ENCODE measurements at places on chromosomes 16 and 17.

DNA sequence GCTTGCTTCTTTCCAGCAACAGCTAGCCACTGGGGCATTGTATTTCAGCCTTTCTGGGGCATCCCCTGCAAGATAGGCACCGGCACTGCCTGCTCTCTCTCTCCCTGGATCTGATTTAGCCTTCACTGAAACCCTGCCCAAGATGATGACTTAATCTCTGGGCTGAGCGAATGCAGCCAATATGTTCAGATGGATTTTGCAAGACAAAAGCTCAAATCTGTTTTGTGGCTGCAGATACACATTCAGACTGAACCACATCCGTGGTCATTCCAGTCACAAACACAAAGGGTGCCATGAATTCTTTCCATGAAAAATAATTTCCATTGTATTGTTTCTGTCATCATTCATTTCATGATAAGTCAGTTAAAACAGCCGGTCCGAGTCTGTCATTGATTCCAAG is 24.2 kb downstream of the SOST start:
- DNase-seq, result no peak

DNA sequence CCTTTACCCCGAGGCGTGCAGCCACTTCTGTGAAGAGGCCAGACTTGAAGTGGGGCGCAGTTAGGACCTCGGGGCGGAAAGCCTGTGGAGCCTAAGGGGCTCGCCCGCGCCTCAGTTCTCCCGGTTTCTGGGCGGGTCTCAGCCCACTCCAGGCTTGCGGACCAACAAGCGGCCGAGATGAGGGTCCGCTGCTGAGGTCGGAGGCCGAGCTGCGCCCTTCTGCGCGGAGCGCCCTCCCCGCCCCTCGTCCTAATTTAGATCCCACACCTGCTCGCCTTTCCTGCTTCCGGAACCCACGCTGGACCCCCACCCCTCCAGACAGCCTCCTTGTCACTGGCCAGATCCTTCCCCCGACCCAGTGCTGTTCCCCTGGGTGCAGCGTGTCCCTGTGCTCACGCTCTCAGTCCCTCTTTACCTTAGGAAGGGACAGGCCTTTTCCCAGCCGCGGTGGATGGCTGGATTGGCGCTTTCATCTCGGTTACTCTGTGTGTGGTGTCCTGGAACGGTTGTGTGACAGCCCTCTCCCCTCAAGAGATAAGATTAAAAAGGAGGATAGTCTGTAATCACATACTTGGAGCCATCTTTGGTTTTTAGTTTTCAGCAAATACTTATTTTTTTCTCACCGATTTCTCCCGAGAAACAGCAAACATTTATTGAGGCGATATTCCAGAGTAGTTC is 933 bp upstream of the ATXN7L3 start:
- no peak for DNase-seq

DNA sequence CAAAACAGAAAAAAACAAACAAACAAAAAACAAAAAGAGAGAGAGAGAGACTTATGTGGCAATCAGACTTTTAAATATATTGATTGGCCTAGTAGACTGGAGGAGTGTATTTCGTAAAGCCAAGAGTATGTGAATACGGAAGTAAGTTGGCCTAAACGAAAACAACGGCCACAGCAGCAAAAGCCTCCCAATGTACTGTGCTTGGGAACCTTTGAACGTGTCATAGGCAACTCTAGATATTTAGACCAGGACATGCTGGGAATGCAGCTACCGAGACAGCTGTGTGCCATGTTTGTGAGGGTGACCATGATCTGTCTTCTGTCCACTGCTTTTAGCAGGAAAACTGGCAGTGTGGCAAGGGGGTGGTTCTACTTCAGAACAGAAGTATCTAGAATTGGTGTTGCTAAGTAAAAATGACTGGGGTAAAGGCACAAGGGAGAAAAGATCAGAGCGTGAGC is 7.4 kb downstream of the MAF start:
- no peak for DNase-seq

GRCh38 chr16:48501516-48502377 is 108.2 kb downstream of the N4BP1 start:
- no peak for DNase-seq

GRCh38 chr17:56593646-56594319 is at the start of gene NOG:
NOG (plus strand) TSS chr17:56593699; CDS start chr17:56594224, 525 bp downstream.
- no peak for DNase-seq

DNA sequence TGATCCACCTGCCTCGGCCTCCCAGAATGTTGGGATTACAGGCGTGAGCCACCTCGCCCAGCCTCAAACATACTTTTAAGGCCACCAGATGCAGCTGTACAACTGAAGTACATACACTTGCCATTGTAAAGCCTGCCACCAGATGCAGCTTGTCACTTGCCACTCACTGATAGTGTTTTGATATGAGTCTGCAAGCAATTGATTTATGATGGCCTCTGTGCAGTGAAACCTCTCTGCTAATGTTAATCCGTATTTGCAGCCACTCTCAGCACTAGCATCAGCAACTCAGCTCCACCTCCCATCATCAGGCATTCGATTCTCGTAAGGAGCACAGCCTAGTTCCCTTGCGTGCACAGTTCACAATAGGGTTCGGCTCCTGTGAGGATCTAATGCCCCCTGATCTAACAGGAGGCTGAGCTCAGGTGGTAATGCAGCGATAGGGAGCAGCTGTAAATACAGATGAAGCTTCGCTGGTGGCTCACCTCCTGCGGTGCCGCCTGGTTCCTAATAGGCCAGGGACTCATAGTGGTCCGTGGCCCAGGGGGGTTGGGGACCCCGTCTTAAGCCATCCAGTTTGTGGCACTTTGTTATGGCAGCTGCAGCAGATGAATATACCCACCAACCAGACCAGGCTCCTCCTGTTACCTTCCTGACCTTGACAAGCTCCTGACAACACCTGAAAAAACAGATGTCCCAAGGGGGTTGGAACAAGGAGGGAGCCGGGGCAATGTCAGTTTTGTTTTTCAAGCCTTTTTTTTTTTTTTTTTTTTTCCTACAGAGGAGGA is 1.3 kb upstream of the HERPUD1 start:
- peak; percentile 85 for DNase-seq

DNA sequence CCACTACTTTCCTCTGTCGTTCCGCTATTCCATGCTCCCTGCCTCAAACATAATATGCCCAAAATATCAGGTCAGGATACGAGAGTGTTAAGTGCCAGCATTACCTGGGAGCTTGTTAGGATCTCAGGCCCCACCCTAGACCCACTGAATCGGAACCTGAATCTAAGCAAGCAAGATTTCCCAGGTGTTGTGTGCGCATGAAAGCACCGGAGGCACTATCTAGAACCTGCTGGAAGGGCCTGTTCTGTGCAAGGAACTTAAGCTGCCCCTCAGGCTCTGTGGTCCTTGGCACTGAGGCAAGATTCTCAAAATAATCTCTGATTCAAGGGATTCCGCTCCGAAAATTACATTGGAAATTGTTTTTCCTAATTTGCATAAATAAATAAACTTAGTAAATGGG is 107.7 kb upstream of the NOL11 start:
- DNase-seq, result no peak

DNA sequence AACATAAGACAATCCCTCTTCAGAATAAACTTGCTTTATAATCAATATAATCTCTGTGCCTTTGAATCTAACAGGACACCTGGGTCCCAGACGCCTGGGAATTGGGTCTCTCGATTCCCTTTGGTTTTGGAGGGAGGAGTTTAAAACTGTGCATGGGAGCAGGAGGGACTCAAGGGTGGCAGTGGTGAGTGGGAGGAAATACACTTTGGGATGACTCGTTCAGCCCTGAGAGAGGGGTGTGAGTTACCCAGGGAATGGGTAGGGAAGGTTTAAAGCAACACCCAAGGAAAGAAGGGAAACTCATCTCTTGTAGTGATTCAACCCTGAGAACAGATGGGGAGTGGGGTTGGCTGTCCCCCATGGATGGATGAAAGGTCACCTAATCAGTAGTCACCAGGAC is 1.6 kb downstream of the RANGRF start:
- no peak for DNase-seq

DNA sequence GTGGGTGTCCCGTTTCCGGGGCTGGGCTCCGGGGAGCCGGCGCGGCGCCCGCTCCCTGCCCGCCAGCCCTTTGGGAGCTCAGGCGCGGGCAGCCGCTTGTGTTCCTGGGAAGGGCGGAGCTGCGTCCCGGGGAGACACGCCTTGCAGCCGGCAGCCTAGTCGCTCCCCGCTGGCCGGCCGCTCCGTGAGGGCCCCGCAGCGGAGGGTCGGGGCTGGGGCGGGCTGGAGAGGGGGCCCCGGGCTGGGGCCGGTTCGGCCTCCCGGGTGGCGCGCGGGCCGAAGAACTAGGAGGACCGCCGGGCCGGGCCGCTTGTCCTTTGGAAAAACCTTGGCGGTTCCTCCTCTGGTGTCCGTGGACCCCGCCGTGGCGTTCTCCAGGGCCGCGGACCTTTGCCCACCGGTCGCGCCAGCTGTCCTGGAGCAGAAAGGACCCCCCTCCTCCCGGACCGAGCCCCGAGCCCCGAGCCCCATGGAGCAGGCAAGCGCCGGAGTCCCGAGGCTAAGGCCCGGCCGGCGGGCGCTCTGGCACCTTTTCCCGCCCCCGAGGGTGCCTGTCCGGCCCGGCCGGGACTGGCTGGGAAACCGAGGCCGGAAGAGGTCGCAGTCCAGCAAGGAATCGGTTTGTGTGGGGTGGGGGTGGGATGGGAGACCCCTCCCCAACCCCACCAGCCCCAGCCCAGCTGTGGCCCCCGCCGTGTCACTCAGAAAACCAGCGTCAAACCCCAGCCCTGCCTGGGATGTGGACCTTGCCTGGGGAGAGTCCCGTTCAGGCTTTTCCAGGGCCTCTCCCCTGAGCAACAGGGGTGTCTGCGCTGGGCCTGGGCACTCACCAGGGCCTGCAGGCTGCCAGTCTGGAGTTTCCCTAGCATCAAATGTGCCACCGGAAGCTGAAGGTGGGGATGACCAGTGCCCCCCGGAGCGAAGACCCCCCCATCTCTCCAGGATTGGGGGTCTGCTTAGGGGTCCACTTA is 6.8 kb upstream of the TBC1D3B start:
- DNase-seq, result peak; percentile 34

DNA sequence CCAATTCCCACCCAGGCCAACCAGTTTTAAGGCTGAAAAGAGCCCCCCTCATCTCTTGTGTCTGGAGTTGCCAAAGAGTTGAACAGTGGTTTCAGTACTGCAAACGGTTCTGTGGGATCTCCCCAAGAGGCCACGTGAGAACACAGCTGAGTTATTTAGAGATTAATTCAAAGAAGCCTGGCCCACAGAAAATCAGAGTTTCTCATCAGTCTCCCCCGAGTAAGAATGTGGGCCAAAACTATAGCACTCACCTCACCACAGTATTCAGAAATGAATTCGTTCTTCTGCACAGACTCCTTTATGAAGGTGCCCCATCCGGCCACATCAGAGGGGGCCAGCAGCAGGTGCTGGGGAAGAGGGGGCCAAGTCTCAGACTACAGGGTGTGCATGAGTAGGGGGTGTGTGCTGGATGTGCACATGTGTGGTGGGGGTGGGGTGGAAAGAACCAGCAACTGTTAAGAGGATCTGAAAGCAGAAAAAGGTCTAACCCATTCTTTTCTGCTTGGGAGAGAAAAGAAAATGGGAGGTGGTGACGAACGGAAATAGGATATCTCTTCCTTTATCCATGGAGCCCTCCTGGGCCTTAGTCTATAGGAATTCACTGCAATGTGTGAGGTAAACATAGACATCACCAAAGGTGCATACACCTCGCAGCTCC is 22.6 kb downstream of the CNTNAP1 start:
- no peak for DNase-seq

- no peak for DNase-seq
Measured at GRCh38 chr17:55605705-55606487, 94.6 kb upstream of the SMIM36 start.

DNA sequence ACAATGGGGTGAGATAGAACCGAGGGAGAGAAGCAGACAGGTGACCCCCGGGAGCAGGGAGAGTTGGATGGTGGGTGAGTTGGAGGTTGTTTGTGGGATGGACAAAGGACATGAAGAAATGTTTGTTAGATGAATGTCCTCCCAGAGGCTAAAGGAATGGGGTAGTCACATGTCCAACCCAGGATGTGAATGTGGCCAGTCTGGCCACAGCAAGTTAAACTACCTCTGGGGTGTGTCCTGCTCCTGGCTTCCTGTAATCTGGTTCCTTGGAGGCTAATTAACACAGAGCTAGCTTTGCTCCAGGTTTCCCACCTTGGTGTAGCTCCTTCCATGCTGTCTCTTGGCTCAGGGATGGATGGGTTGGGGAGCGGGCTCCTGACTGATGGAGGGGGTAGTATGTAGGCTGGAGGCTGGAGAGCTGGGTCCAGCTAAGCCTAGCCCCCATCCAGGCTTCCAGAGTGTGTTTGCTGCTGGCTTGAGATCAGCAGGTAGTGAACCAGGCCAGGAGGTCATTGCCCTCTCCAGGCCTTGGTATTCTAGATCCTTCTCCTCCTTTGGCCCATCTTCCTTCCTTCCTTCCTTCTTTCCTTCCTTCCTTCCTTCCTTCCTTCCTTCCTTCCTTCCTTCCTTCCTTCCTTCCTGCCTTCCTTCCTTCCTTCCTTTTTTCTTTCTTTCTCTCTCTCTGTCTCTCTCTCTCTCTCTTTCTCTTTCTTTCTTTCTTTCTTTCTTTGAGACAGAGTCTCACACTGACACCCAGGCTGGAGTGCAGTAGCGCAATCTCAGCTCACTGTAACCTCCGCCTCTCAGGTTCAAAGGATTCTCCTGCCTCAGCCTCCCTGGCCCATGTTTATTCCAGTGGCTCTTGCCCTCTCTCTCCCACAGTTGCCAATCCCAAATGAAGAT is 28.0 kb upstream of the UBE2G1 start:
- DNase-seq, result no peak

GRCh38 chr17:67125924-67126323 is 81.6 kb downstream of the CACNG1 start:
- no peak for DNase-seq

DNA sequence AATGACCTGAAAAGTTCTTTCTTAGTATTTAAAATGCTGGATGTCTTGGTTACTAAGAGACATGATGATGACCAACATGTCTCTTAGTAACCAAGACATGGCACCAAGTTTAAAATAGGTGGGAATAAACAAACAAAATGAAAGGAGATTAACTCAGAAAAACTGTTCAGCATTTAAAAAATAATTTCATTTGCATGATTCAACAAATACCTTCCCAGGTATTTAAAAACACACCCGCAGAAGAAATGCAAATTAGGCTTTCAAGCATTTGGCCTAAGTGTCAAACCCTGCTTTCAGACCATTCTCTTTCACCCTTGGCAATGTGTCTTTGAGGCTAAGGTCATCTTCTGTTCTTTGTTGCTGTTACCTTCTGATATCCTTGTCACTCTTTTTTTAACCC is 91.4 kb upstream of the CORO6 start:
- no peak for DNase-seq

DNA sequence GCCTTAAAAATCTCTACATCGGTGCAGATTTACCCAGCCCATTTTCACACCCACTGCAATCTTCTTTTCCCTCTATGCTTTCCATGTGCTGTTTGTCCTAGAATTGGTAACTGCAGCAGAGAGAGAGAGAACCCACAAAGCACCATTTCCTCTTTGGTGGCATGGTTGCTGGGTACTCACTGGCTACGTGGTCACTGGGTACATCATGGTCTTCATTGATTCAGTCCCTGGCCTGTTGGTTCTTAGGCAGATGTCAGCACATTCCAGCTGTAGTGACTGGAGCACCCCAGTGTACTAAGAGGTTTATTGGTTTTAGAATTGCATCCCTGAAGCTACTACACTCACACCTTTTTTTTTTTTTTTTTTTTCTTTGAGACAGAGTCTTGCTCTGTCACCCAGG is 156.1 kb upstream of the CACNG5 start:
- no peak for DNase-seq

- DNase-seq, result no peak
Measured at GRCh38 chr17:82157046-82158035, 55.3 kb downstream of the CCDC57 start.

Measured in NCI-H2107 (cell line).